ENCODE measurements at places on chromosomes 3 and 15. TPM values are rescaled to one million over a fixed set of nuclear protein-coding genes. Genes with fewer than 3 reads are reported as not detected.

Gene MST1R
- total RNA-seq: not detected

DNA sequence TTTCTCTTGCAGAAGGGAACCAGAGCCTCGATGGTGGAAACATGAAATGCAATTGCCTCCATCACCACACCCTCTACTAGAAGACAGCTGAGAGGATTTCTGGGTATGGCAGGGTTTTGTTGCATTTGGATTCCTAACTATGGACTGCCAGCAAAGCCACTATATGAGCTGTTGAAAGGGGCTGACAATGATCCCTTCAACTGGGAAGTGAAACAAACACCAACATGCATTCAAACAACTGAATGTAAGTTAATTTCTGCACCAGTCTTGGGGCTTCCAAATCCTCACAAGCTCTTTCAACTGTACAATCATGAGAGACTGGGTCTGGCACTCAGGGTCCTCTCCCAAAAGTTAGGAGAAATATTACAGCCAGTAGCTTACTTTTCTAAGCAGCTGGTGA, 116.7 kb upstream of the PLCL2 start:
- DNase-seq: no peak

- peak; percentile 29 for DNase-seq
These were observed 179.3 kb downstream of the FNDC3B start for GRCh38 chr3:172218350-172219323.

DNA sequence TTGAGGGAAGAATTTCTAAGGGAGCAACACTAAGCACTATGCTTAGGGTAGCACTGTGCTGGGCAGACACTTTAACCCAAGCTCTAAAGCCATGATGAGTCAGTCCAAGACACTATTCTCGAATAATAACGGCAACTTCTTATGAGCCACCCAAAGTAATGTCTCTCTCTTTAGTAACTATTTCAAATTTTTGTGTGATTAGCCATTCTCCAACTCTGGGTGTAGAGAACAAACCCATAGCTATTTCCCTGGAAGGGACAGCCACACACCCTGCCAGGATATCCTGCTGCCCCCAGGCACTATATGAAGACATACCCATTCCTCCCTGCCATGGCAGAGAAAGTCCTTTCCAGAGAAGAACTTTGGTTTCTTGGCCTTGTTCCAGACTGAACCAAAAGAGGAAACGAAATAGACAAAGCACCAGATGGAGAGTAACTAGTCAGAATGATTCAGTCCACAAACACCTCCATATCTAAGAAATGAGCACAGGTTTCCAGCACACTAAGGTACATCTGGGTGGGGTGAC, 384.9 kb upstream of the THBS1 start:
- DNase-seq: peak; percentile 85

DNA sequence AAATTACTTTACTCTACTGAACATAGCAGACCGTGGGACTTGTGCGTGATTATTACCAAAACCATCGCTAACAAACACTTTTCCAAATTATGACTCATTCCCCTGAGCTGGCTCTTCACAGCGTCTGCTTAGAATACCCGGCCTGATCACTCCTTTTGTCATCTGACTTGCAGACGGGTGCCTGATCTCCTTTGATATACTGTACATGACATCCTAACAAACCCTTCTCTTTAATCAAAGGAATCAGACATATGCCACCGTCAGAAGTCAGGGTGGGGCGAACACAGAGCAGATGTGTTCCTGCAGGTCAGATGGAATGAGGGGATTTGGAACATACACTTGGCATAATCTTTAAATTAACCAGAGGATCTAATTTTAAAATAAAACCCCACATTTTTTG, 48.5 kb upstream of the SH3GL3 start:
- peak; percentile 26 for DNase-seq

DNA sequence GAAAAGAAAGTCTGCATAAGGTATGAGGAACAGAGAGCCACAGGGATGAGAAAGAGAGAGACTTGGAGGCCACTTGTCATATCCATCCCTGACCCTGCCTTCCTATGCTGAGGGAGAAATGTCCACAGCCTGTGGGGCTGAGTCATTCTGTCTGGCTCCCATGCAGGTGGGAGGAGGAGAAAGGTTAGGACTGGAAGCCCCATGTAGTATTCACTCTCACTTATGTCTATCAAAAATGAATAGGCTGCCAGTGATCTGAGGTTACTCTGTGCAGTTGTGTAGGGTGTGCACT, 71.3 kb downstream of the RAB11A start:
- DNase-seq: peak; percentile 13

- DNase-seq: no peak
These were observed 59.1 kb downstream of the TRIM42 start for GRCh38 chr3:140736863-140737460.

DNA sequence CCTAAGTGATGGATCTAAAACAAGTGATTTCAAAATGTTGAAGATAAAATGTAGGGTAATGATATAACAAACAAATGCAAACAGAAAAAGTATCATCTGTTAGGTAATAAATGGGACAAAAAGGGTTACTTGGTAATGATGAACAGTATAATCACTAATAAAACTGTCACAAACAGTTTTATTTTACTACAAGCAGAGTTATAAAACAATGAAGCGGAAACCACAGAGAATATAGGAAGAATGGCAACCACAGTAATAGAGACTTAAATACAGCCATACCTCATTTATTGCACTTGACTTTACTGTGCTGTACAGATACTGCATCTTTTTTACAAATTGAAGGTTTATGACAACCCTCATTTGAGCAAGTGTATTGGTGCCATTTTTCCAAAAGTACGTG, 52.8 kb downstream of the HERC1 start:
- no peak for DNase-seq

- no peak for DNase-seq
These were observed 18.7 kb downstream of the SLC33A1 start for GRCh38 chr3:155835341-155836071.

Measured in IMR-90 (cell line).